ENCODE measurements at places on chromosomes 12 and 14.

- no peak for DNase-seq
These were observed 15.1 kb downstream of the ADIPOR2 start for GRCh38 chr12:1705774-1706631.

DNA sequence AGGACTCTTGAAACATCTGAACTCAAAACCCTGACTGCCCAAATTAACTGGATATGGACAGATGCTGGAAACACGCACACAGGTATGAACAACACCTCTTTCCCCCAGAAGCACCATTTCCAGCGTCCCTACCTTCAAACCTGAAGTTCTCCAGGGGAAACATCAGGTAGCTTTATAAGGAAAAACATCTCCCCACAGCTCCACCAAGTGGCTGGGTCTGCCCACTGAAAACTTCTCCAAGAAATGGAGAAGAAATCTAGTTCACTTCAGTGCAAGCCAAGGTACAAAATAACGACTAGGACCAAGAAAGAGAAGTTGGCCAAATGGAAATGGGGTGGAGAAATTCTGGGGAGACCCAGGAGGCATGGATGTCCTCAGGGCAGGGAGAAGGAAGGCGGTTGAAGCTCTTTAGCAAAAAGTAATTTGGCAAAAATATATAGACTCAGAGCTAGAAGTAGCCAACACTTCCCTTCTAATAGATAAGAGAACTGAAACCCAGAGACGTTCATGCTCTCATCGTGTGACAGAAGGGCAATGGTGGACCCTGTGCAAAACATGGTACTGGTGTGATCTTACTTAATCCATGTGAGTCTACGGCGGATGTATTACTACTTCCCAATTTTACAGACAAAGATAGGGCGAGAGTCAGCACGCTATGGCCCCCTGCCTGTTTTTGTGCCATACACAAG is 10.5 kb upstream of the NUAK1 start:
- DNase-seq, result peak; percentile 58

- peak; percentile 55 for DNase-seq
These were observed 9.1 kb downstream of the CRACR2A start for GRCh38 chr12:3743803-3744202.

DNA sequence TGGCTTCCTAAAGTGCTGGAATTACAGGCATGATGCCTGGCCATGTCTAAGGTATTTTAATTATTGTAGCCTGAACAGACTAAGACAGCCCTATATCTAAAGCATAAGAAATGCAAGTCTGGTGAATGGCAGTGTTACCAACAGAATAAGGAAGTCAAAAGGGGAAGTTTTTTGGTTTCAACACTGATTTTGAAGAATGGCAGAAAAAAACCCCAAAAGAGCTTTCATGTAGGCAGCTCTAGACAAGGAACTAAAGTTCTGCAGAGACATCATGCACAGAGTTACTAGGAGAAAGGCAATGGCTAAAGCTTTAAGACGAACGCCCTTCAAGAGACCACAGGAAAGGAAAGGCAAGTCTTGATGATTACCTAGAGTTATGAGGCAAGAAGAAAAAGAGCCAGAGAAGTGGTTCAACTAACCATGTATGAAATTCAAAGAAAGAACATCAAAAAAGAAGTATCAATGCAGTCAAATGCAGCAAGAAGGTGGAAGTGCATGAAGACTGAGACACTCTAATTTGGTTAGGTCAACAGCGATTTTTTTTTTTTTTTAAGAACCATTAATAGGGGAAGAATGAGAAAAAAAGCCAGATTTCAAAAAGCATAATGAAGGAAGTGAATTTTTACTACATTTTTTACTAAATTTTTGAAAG is 50.8 kb downstream of the RPS6KA5 start:
- DNase-seq, result no peak

DNA sequence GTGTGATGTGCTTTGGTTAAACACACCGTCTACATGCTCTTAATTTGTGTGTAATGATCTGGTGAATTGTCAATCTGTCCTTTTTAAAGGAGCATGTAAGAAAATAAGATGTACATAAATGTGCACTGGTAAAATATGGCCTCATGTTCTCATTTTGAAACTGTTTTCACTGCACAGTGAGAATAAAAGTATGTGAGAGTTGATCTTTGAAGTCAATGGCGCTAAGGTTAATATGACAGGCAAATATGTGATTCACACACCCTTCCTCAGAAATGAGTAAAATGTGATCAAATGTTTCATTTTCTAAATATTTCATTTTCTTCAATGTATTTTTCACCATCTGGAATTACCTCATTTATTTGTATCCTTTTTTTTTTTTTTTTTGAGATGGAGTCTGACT is 8.3 kb upstream of the RNU6-7 start:
- DNase-seq, result no peak

- no peak for DNase-seq
These were observed 645.2 kb downstream of the VRK1 start for GRCh38 chr14:97442363-97442762.

DNA sequence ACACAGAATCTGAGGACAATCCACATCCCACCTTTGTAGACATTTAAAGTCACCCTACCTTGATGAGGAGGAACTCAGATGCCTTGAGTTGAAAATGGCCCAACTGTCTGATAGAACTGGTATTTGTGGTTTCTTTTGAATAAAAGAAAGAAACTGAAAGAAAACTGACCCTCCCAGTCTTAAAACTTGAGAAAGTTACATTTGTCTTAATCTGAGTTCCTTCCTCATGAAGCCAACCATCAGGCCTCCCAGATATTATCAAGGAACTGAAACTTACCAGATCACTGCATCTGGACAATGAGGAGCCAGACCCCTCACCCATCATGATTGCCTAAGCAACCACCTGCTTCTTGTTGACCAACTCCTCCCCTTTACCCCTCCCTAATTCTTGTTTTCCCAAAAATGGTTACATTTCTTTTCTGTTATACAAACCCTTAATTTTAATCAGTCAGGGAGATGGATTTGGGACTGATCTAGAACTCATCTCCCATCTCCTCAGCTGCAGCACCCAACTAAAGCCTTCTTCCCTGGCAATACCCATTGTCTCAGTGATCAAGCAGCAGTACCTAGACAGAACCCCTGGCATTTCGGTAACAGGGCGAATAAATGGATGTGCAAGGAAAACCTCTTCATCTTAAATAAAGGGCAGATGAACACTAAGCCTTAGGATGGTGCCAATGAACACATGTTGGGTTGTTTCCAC is 72.0 kb upstream of the RESF1 start:
- no peak for DNase-seq

DNA sequence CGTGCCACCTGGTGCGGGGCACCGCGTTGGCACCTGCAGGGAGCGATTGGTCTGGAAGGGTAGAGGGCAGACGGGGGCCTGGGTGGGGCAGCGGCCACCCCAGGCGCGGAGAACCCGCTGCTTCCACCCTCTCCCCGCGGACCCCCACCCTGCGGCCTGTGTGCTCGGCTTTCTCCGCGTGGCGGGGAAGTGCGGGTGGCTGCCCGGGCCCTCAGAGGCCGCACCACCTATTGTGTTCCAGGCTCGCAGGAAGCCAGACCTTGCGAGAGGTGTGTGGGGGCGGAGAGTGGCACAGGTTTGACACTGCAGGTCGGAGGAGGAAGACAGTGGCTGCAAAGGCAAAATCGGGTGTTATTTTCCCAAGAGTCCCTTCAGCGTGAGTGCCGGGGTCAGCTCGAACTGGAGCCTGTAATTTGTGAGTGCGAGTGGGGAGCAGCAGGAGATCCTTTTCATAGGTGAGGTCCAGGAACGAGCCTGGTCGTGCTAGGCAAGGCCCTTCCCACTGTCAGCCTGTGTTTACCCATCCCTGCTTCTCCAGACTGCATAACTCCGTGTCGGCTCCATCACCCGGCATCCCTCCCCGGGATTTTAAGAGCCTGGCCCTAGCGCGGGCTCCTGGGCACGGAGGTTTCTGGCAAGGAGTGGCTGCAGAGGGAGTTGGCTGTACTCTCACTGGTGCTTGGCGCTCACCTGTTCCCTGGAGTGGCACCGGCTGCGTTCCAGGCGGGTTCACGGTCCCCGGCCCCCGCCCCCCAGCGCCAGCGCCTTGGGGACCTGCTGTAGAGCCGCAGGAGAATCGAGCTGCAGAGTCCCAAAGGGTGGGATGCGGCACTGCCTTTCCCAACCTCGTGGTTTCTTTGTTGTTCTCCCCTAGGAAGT is 935 bp downstream of the TBC1D30 start:
- DNase-seq, result no peak

DNA sequence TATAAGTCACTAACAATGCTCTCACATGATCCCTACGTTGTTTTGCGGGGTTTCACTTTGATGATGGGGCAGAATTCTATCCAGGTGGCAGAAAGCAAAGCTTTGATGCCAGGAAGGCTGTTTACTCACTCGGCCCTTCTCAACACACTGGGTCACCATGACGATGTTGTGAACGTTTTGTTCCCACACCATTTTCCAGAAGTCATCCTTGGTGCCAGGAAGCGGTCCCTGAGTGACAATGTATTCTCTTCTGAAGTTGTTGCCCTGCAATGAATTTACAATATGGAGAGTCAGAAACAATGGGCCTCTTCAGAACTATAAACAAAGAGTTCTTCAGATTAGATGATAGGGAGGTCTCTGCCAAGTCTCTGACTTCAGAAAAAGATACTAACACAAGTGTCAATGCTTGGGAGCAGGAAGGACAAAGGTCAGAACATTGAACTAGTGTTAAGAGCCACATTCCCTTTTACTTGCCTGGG is 101.3 kb downstream of the PTPRB start:
- no peak for DNase-seq

GRCh38 chr14:103126873-103127304 is 3.6 kb downstream of the TNFAIP2 start:
- peak; percentile 42 for DNase-seq

GRCh38 chr12:93773122-93773871 is 96.1 kb downstream of the CRADD start:
- DNase-seq, result no peak

- DNase-seq, result peak; percentile 43
These were observed 76.7 kb downstream of the MED13L start for GRCh38 chr12:116200812-116201211.

- DNase-seq, result no peak
These were observed 159.9 kb upstream of the HIF1A start for GRCh38 chr14:61535458-61535857.

- DNase-seq, result no peak
These were observed 135.1 kb downstream of the NAV3 start for GRCh38 chr12:77965790-77966189.

DNA sequence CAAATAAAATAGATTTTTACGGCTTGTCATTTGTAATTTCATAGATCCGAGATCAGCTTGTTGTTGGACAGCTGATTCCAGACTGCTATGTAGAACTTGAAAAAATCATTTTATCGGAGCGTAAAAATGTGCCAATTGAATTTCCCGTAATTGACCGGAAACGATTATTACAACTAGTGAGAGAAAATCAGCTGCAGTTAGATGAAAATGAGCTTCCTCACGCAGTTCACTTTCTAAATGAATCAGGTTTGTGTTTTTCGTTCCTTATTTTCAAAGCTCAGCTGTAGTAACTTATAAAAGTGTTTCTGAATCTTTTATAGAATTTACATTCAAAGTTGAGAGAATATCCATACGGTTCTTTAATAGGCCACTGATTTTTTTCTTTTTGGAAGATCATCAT is 89.1 kb downstream of the LRRK2 start:
- no peak for DNase-seq

GRCh38 chr12:109818905-109819500 is 14.2 kb downstream of the TRPV4 start:
- peak; percentile 81 for DNase-seq

- no peak for DNase-seq
These were observed 85.3 kb upstream of the BCL11B start for GRCh38 chr14:99357151-99357915.

GRCh38 chr12:68159681-68160304 is at the start of gene IFNG:
TSS of gene IFNG (minus strand) at chr12:68159740. CDS start at chr12:68159615, 125 bp downstream.
- no peak for DNase-seq

GRCh38 chr12:6386491-6386890 is 2.5 kb downstream of the LTBR start:
- DNase-seq, result no peak

DNA sequence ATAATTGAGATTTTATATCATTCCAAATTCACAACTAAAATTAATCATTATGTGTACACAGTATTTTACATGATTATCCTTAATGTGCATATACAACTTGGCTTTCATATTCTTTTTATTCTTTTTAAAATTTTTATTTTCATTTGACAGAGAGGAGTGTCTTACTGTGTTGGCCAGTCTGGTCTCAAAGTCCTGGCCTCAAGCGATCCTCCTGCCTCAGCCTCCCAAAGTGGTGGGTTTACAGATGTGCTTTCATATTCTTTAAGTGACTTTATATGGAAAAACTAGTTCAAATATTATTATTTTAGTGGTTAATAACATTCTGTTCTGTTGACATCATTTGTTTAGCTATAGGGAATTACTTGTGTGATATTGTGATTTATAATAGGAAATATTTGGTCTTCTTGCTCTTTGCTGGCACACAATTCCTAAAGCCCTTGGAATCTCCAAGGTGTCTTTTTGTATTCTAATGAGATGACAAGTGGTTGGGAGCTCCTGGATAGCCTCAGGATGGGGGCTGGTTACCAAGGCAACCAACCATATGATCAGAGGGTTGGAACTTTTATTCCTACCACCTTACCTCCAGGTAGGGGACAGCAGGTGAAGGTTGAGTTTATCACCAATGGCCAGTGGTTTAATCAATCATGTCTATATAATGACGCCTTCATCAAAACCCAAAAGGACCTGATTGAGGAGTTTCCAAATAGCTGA is 16.0 kb upstream of the ZNF410 start:
- no peak for DNase-seq

DNA sequence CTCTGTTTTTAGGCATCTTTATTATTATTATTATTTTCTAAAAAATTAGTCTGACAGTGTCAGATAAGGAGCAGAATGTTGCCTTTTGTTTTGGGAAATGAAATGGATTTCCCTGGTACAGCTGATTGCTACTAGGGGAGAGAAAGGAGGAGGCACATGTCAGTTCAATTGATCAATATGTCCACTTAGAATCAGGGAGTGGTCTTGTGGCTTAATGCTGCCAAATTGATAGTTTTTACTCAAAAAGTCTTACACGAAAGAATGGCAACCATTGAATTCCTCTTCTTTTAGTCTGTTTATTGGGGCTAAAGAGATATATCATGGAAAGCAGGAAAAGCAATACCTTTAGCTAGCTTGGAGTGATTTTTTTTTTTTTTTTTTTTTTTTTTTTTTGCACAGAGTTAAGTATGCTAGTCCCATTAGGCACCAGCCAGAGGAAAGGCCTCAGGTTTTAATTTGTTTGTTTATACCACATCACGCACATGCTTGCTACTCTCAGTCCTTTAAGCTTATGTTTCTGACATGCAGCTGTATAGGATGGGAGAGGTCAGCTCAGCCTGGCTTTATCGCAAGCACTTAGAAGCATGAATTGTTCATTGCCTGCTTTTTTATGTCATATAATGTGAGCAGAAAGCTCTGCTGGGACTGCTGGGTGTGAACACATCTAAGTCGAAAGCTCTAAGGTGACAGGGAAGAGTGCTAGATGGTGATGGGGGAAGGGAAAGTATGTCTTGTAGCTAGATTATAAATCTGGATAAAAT is 1.4 kb downstream of the AKAP6 start:
- DNase-seq, result no peak

- no peak for DNase-seq
These were observed 605.4 kb downstream of the MED13L start for GRCh38 chr12:115672086-115672485.
